ENCODE measurements at places on chromosomes 3 and 15.

DNA sequence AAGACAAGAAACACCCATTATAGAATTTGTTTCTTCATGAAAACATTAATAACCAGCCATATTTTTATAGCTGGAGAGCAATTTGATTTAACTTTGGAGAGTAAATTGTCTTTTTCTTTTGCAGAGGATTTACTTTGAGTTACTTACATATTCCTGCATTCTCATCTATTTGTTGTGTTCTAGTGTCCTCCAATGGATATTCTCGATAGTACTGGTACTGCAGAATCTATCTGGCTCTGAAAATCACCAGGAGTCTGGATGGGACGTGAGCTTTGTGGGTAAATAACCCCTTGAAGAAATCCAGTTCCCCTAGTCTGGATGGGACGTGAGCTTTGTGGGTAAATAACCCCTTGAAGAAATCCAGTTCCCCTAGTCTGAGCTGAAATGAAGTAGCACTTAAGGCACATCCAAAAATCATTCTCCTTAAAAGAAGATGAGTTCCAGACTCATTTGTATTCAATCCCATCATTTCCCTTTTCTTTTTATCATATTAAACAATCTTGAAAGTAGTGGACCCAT is 294.1 kb upstream of the UBE2E2 start:
- DNase-seq, result no peak

DNA sequence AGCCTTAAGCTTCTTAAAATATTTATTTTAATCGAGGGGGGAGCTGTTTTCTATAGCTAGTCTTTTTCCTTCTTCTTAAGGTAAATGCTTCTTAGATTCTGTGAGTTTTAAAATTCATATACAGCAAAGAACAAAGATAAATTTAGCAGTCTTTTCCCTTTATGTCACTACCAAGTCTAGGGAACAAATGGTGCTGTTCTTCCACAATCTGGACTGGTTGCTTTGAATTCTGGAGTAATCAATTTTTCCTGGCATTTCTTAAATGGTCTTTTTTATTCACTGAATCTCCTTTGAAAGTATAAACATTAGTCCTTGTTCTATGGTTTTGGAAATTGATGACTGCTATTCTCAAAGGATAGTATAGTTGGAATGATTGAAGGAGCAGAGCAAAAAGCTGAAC is 82.8 kb downstream of the CHL1 start:
- no peak for DNase-seq

DNA sequence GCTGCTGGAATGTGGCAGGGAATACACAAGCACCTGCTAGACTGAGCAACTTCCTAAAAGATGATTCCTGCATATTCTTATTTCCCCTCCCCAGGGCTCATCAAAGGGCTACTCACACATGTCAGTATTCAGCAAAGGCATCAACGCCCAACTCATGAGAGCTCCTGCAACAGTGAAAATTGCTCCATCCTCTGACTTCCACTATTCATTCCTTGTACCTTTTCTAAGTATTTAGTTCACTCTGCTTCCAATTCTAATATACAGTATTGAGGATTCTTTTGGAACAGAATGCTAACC is 84.1 kb downstream of the SCN11A start:
- no peak for DNase-seq

DNA sequence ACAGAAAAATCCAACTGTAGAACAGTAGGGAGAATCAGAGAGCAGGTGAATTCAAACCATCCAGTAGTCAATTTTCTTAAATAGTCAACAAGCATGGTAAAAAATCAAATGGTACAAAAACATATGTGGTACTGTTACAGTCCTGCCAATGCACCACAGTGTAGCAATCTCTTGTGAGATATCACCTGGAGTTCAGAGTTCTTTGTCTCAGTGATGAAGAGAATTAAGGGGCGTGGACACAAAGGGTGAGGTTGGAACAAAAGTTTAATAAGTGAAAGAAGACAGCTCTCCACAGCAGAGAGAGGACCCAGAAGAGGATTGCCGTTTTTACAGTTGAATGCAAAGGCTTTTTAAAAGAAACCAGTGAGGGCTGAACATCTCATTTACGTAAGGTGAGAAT is 113.2 kb downstream of the NEO1 start:
- no peak for DNase-seq

- peak; percentile 60 for DNase-seq
These were observed 40.3 kb downstream of the CHST14 start for GRCh38 chr15:40511093-40511471.

GRCh38 chr15:42511007-42511391 is 15.6 kb downstream of the SNAP23 start:
- DNase-seq, result no peak

DNA sequence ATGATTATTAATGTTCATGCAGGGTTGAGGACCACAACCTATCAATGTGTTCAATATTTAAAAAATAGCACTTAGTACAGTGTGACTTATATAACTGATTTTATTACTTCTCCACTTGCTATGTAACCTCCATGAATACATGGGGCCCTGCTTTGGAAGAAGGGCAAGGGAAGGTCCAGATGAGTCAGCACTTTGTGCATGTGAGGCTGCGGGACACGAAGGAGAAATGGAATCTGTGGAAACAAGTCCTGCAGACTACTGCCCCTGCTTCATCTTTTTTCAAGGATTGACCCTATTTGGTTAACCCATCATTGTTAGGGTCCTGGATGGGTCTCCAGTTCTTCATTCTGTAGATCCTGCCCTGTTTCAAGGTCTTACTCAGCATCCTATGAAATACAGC is 1.6 kb downstream of the NXPE3 start:
- DNase-seq, result no peak

GRCh38 chr3:194730365-194730764 is 44.7 kb downstream of the FAM43A start:
- no peak for DNase-seq

- DNase-seq, result no peak
These were observed 408.2 kb upstream of the THBS1 start for GRCh38 chr15:39172380-39173281.

DNA sequence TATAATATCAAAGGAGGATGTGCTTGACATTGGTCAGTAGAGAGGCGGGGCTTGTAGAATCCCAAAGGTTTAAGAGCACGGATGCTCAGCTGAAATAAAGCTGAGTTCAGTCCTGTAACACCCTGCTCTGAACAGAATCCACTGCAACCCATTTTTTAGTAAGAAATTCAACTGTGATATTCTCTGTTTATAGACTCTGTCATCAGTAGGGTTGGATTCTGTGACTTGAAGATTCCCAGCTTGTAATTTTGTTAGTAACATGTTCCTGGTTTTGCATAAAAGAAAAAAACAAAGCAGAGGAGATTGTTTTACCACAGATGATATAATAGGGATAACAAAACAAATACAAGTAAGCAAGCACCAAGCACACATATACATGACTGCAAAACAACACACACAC is 324.6 kb upstream of the NR2F2 start:
- no peak for DNase-seq
